ENCODE measurements at places on chromosomes 4 and X.

GRCh38 chr4:16294455-16294854, 68.2 kb upstream of the TAPT1 start:
- ATAC-seq: no peak

DNA sequence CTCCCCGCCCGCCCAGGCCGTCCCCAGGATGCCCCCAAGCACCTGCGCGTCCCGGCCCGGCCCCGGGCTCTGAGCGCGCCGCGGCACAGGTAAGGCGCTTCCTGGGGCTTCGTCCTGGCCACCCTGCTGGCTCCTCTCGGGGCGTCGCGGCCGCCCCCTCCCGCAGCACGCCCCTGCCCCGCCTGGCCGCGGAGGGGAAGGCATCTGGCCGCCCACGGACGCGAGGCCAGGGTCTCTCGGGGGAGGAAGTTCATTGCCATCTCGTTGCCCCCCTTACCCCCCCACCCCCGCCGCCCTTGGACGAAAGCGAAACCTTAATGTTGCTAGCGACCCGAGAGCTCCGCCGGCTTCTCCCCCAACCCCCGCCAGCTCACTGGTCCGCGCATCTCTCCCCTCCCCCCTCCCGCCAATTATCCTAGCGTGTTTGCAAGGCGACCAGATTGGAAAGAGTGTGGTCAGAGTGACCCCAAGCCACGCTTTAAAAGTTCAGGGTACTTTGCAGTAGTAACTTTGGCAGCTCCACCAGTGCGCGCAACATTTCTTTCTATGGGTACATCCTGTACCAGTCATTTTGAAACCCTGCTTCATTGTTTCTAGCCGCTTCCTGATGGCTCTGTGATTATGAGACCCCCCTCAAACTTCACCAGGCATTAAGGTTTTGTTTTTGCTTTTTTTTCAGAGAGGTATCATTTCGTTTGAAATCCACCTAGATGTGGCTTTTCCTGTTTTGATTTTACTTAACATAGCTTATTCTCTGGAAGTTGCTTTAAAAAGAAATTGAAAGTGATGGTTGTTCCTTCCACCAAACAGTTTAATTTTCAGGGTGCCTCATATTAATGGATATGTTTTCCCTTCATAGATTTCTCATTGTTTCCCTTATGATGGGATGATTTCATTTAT, 626 bp downstream of the TBC1D1 start:
- peak; percentile 52 for ATAC-seq

DNA sequence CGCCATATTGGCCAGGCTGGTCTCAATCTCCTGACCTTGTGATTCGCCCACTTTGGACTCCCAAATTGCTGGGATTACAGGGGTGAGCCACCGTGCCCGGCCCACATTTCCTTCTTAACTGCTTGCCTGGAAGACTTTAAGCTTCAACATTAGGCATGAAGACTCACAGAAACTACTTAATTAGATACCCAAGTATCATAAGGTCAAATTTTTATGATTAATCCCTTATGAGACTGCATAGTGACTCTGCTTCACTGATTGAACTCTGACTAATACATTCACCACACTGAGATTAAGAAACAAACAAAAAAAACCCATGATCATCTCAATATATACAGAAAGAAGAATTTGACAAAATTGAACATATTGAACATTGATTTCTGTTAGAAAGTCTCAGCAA, 87.4 kb upstream of the KCTD8 start:
- no peak for ATAC-seq

DNA sequence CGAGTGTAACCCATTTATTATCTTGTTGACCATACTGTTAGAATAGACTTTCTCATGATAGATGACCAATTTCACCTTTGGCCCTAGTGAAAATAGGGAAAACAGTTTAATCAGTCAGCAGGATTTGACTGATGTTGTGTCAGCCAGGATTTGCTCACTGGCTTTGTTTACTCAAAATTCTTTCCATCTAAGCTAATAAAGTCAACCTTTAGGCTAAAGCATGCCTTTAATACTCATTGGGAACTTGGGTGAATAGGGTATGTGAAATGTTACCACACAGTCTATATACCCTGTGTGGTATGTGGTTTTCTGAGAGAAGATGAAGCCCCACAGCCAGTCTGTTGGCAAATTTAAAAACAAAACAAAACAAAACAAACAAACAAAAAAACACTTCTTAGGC, 18.7 kb upstream of the SPANXB1 start:
- no peak for ATAC-seq

GRCh38 chr4:12852338-12853307, 631.5 kb downstream of the RAB28 start:
- peak; percentile 67 for ATAC-seq

GRCh38 chr4:33924239-33924638, 2320.1 kb downstream of the ARAP2 start:
- no peak for ATAC-seq

GRCh38 chrX:124250835-124251437, 81.5 kb upstream of the TEX13D start:
- ATAC-seq: no peak

DNA sequence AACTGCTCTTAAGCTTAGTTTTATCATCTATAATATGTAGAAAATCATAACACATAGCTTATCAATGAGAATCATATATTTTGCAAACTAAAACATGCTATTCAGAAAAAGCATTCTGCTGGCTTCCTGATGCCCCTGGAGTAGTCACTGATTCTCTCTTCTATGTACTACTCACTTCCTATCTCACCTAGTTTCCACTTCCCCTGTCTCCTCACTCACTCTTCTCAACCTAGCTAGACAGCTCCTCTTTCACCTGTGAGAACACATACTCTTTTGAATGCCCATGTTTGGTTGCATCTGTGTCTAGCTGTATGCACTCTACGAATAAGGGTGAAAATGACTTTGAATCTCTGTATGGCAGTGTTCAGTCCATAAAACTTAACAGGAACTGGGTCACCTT, 9.3 kb downstream of the TMEM144 start:
- ATAC-seq: no peak

GRCh38 chr4:77040854-77041725, 34.7 kb downstream of the CCNI start:
- ATAC-seq: peak; percentile 64

DNA sequence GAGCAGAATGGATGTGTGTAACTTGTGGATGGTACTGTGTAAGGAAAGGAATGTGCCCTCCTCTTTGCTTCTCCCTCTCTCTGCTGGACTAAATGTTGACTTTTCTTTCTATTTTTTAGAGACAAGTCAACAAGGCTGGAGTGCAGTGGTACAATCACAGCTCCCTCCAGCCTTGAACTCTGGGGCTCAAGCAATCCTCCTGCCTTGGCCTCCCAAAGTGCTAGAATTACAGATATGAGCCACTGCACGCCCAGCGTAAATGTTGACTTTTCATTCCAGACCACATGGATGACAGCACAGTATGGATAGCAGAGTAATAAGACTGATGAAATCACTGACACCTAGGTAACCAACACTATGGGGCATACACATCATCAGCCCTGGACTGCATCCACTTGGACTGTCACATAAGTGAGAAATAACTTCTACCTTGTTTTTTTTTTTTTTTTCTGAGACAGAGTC, 5.1 kb upstream of the RPS3A start:
- ATAC-seq: no peak

DNA sequence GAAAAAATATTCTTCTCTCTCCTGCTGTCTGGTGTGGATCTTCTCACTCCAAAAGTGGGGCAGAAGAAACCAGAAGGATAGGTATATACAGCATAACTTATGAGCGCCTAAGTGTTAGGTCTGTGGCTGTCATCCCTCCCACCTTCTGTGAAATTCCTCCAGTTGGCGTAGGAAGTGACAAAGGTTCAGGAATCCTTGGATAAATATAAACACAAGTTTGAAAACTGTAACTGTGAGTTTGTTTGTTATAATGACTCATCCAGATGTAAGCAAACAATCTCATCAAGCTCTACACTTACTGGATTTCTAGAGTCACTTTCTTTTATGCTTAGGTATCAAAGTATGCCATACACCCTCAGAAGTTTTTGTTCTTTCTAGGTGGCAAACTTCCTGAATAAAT, 405.2 kb downstream of the FAT4 start:
- no peak for ATAC-seq

- ATAC-seq: no peak
These were observed 106.7 kb upstream of the PRKX start for GRCh38 chrX:3820167-3820566.

DNA sequence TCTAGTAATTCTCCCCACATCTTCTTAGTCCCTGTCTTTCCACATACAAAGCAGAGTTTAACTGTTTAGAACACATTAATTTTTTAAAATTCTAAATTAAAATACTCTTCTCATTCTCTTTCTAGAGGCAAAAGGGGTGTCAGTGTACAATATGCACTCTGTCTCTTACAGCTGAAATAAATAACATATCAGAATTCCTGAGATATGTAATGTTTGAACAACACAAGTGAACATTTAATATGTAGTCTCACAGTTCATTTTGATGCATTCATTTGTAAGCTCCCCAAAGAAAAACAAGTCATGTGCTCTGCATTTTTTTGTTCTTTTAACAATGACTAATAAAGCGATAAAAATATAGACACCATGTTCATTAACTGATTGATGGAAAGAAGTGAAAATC, 19.7 kb upstream of the SULT1B1 start:
- no peak for ATAC-seq

DNA sequence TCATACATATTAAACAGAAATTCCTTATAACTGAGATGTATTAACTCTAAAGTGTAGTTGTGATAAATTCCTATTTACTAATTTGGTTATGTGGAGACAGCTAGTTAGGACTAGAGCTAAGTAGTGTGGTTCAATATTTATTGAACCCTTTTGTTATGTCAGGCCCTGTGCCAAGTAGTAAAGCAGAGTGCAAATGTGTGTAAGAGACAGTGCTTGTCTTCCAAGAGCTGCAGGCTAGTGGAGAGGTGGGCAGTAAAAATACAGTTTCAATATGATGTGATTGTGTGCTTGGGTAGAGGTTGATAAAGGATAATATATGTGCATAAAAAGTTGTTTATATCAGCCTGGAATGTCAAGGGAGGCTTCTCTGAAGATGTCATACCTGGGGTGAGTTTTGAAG, 80.0 kb downstream of the TBC1D19 start:
- ATAC-seq: no peak

Data from esophagus mucosa (tissue), 1 donor.